Transverse colon (tissue), 4 donors: ENCODE measurements at places on chromosomes 4 and X. TPM values are rescaled to one million over a fixed set of nuclear protein-coding genes. Genes with fewer than 3 reads are reported as not detected.

The NUDT9 gene
- 22.5 TPM for total RNA-seq

The DUSP21 gene
- not detected for total RNA-seq

DNA sequence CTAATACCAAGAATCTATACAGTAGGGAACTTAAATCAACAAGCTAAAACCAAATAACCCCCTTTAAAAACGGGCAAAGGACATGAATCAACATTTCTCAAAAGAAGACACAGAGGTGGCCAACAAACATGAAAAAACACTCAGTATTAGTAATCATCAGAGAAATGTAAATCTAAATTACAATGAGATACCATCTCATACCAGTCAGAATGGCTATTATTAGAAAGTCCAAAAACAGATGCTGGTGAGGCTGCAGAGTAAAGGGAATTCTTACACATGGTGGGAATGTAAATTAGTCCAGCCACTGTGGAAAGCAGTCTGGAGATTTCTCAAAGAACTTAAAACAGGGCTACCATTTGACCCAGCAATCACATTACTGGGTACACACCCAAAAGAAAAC, 167.8 kb downstream of the PACRGL start:
- H3K27ac ChIP-seq, result no peak overlapping the region
- no peaks in the 10 kb centered on the region for H3K36me3 ChIP-seq
- no peaks in the 10 kb centered on the region for H3K27me3 ChIP-seq
- H3K4me1 ChIP-seq, result no peaks in the 10 kb centered on the region
- H3K4me3 ChIP-seq, result no peak overlapping the region
- DNase-seq, result no peak

The SHOX gene
- 2.6 TPM for total RNA-seq

- DNase-seq, result no peak
- H3K36me3 ChIP-seq, result no peaks in the 10 kb centered on the region
- no peaks in the 10 kb centered on the region for H3K27me3 ChIP-seq
- no peaks in the 10 kb centered on the region for H3K4me1 ChIP-seq
- no peak overlapping the region for H3K4me3 ChIP-seq
Observed at GRCh38 chr4:108454227-108454626, 166.1 kb upstream of the RPL34 start.

DNA sequence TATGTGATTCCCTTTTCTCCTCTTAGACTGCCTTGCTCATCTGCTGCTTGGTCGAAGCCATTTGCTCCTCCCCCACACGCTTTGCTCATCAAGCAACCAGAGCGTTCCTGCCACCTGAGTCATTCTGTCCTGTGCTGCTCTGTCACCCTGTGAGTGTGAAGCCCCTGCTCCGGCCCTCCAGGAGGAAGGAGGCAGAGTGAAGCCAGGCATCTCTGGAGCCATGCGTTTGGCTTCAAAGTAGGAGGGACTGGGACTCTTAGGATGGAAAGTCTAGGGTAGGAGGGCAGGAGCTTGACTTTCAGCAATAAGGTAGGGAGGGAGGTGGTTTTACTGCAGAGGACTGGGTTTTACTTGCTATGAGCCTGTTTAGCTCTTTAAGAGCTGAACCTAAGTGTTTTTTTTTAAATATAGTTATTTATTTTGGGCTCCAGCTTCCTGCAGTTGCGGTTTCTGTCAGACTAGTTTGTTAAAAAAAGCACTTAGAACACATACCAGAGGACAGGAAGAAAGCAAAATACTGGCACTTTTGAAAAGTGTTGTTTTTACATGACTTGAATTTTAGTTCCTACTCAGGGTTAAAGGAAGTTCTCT, 63.6 kb downstream of the SPINK2 start:
- no peak overlapping the region for H3K4me3 ChIP-seq
- no peaks in the 10 kb centered on the region for H3K36me3 ChIP-seq
- H3K27ac ChIP-seq, result peak overlapping the region; percentile 58
- peaks cover 6% of the 10 kb centered on the region for H3K4me1 ChIP-seq
- peak; percentile 69 for DNase-seq
- no peaks in the 10 kb centered on the region for H3K27me3 ChIP-seq

The CYBB gene
- 3.8 TPM for total RNA-seq

- no peaks in the 10 kb centered on the region for H3K36me3 ChIP-seq
- H3K4me1 ChIP-seq, result no peaks in the 10 kb centered on the region
- H3K27me3 ChIP-seq, result no peaks in the 10 kb centered on the region
- H3K4me3 ChIP-seq, result no peak overlapping the region
Observed at GRCh38 chrX:77628294-77629025, 157.6 kb downstream of the ATRX start.

DNA sequence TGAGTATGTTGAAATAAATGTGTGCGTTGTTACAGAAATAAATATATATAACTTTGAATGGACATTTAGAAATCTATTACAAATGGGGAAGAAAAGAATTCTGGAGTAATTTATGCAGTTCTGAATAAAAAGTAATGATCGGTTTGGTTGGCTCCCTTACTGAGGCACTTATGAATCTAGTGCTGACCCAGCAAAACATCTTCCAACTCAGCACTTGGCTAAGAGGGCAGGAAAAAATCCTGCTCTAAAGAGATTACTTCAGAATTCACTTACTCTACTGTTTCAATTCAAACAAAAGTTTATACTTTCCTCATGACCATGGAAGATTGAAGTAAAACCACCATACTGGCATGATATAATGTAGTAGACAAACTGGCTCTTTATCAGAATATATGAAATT, 123.9 kb upstream of the RXFP1 start:
- no peaks in the 10 kb centered on the region for H3K4me1 ChIP-seq
- no peaks in the 10 kb centered on the region for H3K27me3 ChIP-seq
- no peak overlapping the region for H3K27ac ChIP-seq
- no peak for DNase-seq
- H3K36me3 ChIP-seq, result no peaks in the 10 kb centered on the region

GRCh38 chr4:133324491-133324890, 175.4 kb downstream of the PCDH10 start:
- no peaks in the 10 kb centered on the region for H3K4me1 ChIP-seq
- H3K27me3 ChIP-seq, result no peaks in the 10 kb centered on the region
- no peak overlapping the region for H3K4me3 ChIP-seq
- H3K36me3 ChIP-seq, result no peaks in the 10 kb centered on the region
- no peak for DNase-seq
- H3K27ac ChIP-seq, result no peak overlapping the region

The TBX22 gene
- total RNA-seq, result not detected

- no peaks in the 10 kb centered on the region for H3K4me1 ChIP-seq
- no peak overlapping the region for H3K27ac ChIP-seq
- DNase-seq, result peak; percentile 73
Observed at GRCh38 chrX:119488749-119489148, 20.5 kb downstream of the SLC25A5 start.

GRCh38 chr4:3201718-3202702, 46.9 kb upstream of the MSANTD1 start:
- no peak overlapping the region for H3K4me3 ChIP-seq
- peak overlapping the region; percentile 66 for H3K27ac ChIP-seq
- peaks cover 6% of the 10 kb centered on the region for H3K4me1 ChIP-seq
- no peaks in the 10 kb centered on the region for H3K27me3 ChIP-seq
- H3K36me3 ChIP-seq, result peaks cover 16% of the 10 kb centered on the region

DNA sequence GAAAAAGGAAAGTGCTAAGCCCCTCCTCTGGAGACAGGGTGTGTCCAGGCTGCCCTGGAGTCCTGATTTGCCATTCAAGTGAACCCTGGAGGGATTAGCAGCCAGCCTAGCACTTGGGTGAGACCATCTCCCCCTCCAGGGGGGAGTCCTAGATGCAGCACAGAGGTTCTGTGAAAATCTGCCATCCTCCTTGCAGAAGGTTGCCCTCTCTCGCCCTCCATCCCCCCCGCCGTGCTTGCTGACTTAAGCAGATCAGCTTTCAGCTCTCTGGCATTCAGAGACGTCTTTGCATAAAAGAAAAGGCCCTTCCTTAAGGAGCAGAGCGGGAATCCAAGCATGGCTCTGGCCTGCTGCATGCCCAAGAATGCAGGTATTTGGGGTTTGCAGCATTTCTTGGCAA, 102.1 kb upstream of the SCML1 start:
- peak overlapping the region; percentile 1 for H3K27ac ChIP-seq
- no peaks in the 10 kb centered on the region for H3K27me3 ChIP-seq
- H3K36me3 ChIP-seq, result no peaks in the 10 kb centered on the region
- no peak overlapping the region for H3K4me3 ChIP-seq
- no peaks in the 10 kb centered on the region for H3K4me1 ChIP-seq

DNA sequence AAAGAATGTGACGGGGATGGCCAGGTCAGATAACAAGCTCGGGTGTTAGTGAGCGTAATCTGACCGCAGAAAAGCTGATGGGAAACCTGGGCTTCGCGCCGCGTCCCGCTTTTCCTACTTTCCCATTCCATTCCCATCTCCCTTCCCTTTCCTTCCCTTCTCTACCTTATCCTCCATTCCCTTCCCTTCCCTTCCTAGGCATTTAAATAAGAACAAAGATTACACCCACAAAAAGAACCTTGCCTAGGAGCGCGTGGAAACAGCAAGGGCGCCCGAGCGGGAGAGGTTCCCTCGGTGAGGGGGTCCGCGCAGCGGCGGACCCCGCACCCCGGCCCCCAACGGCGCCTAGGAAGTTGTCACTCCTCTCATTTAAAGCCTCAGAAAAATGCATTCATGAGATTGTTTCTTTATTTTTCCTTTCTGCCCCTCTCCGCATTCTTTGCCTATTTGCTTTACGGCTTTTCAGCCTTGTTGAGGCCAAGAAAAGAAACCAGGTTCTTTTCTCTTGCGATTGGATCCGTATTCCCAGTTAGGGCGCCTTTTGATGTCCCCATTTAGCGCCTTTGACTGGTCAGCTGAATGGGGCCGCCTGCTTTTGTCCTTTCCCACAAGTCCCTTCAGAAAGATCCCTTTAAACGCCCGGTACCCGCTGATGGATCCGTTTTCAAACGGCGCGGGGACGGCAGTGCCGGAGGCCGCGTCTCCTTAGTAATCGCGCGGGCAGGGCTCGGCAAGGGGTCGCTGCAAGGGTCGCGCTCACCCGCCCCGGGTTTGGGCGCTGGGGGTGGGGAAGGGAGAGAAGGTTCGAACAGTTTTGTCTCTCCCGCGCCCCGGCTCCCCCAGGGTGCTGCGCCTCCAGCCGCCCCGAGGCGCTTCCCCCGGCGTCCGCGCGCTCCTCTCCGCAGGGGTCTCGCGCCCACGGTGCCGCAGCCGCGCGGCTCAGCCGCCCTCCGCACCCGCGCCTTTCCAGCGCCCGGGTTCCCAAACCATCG, 54.1 kb upstream of the TMEM33 start:
- no peak for DNase-seq
- H3K36me3 ChIP-seq, result no peaks in the 10 kb centered on the region
- peaks cover 93% of the 10 kb centered on the region for H3K27me3 ChIP-seq
- no peak overlapping the region for H3K4me3 ChIP-seq
- H3K27ac ChIP-seq, result no peak overlapping the region
- H3K4me1 ChIP-seq, result peaks cover 23% of the 10 kb centered on the region

DNA sequence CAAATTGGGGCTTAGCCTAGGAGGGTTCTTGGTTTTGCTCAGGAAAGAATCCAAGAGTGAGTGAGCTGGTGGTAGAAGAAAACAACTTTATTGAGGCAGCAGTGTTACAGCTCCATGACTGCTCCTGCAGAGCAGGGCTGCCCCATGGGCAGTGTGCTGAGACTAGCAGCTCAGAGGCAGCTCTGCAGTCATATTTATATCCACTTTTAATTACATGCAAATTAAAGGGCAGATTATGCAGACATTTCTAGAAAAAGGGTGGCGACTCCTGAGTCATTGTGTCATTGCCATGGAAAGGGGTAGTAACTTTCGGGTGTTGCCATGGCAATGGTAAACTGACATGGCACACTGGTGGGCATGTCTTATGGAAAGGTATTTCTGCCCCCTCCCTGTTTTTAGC, 202.2 kb downstream of the CLCN4 start:
- DNase-seq, result no peak
- H3K27me3 ChIP-seq, result no peaks in the 10 kb centered on the region
- no peak overlapping the region for H3K4me3 ChIP-seq
- no peak overlapping the region for H3K27ac ChIP-seq
- H3K36me3 ChIP-seq, result no peaks in the 10 kb centered on the region
- H3K4me1 ChIP-seq, result no peaks in the 10 kb centered on the region

The MAGEB1 gene
- total RNA-seq, result not detected

DNA sequence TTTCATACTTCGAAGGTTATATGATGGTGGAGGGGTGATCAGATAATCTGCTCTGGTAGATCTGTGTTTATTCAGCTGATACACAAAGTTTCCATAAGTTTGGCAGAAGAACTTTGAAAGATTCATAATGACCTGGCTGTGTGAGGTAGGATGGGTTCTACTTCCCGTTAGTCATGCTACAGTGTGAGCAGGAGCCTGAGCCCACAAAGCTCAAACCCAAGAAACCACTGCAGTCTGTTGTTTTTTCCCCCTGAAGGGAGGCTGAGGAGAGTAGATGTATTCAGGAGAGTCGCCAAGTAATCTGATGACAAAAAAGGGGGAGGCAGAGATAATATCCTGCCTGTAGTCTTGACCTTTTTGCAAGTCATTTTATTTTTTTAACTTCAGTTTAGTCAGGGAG, 52.8 kb upstream of the PPP3CA start:
- H3K4me3 ChIP-seq, result no peak overlapping the region
- H3K27ac ChIP-seq, result no peak overlapping the region
- no peaks in the 10 kb centered on the region for H3K36me3 ChIP-seq
- DNase-seq, result no peak

- H3K27me3 ChIP-seq, result no peaks in the 10 kb centered on the region
- no peak overlapping the region for H3K4me3 ChIP-seq
- H3K36me3 ChIP-seq, result no peaks in the 10 kb centered on the region
- no peaks in the 10 kb centered on the region for H3K4me1 ChIP-seq
- DNase-seq, result peak; percentile 60
Observed at GRCh38 chrX:40132751-40133150, 35.0 kb upstream of the BCOR start.

The AKAP14 gene
- not detected for total RNA-seq

The MAGEA9B gene
- total RNA-seq, result not detected

- H3K27me3 ChIP-seq, result no peaks in the 10 kb centered on the region
- H3K4me1 ChIP-seq, result no peaks in the 10 kb centered on the region
- H3K27ac ChIP-seq, result no peak overlapping the region
- H3K36me3 ChIP-seq, result no peaks in the 10 kb centered on the region
- no peak overlapping the region for H3K4me3 ChIP-seq
Observed at GRCh38 chr4:6426571-6427438, 45.6 kb downstream of the PPP2R2C start.

The C4orf50 gene
- 0.32 TPM for total RNA-seq

GRCh38 chrX:100477958-100478357, 67.9 kb upstream of the PCDH19 start:
- no peaks in the 10 kb centered on the region for H3K4me1 ChIP-seq
- no peaks in the 10 kb centered on the region for H3K27me3 ChIP-seq
- no peak overlapping the region for H3K27ac ChIP-seq
- H3K4me3 ChIP-seq, result no peak overlapping the region
- DNase-seq, result no peak

DNA sequence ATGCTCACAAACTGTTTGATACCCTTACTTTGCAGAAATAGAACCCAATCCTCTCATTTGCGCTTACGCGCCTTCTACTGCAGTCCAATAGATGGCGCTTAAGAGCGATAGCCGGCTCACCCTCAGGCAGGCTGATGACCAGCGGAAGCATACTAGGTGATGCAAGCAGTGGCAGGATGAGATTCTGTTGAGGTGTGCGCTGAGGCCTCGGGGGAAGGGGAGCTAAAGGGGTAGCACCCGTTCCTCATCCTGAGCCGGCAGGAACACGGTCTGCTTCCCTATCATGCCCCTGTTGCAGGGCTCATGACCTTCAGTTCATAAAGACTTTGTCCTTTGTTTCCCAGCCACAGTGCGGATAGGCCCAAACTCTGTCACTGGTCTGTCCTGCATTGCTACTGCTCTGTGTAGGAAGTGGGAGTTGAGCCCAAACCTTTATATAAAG, 628.9 kb downstream of the TLL1 start:
- no peaks in the 10 kb centered on the region for H3K4me1 ChIP-seq
- H3K36me3 ChIP-seq, result no peaks in the 10 kb centered on the region
- DNase-seq, result no peak
- no peaks in the 10 kb centered on the region for H3K27me3 ChIP-seq

GRCh38 chr4:184259866-184260265, 42.2 kb upstream of the ENPP6 start:
- no peak for DNase-seq
- H3K36me3 ChIP-seq, result no peaks in the 10 kb centered on the region
- H3K4me3 ChIP-seq, result no peak overlapping the region
- no peaks in the 10 kb centered on the region for H3K4me1 ChIP-seq
- no peak overlapping the region for H3K27ac ChIP-seq

The HOPX gene
- total RNA-seq, result 8.9 TPM
